Fibroblast of mammary gland (primary cell): ENCODE measurements at places on chromosomes 7 and 10.
A peak's percentile ranks its signal among the peaks of the same experiment; 100 is the strongest.

DNA sequence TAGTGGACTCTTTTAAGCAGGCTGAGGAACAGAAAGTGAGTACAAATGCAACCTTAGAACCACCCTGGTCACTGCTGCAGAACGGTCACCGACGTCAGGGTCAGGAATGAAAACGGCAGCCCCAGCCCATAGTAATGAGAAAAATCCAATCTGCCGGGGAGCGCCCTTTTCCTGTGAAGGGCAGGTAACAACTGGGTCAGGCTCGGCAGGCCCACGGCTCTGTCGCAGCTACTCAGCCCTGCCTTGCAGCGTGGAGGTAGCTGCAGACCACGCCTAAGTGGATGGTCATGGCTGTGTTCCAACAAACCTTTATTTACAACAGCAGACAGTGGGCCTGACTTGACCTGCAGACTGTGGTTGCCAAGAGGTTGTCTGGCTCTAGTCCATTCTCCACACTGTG lies 563.2 kb downstream of the DNAJB6 start:
- no peak for DNase-seq

DNA sequence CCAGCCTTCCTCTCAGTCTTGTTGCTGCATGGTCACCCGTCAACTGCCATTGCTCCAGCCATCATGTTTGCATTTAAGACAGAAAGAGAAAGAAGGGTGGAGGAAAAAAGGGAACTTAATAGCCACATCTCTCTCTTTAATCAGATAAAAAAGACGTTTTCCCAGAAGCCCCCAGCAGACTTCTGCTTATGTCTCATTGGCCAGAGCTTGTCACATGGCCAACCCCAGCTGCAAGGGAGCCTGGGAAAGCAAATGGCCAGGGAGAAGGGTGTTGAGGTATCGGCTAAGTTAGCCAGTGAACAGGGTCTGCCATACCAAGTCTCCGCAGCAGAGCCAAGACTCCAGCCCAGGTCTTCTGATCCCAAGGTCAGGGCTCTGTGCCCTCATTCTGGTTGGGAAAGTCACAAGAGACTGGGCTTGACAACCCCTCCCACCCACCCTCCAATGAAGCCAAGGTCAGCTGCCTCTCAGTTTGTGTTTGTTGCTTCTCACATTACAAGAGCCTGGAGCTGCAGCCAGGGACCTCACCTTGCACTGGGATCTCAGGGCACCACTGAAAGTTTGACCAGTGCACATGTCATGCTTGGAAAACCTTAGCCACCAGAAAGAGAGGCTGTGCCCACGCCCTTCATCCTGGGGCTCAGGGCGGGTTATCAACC lies 80.3 kb upstream of the LYZL2 start:
- no peak for DNase-seq

DNA sequence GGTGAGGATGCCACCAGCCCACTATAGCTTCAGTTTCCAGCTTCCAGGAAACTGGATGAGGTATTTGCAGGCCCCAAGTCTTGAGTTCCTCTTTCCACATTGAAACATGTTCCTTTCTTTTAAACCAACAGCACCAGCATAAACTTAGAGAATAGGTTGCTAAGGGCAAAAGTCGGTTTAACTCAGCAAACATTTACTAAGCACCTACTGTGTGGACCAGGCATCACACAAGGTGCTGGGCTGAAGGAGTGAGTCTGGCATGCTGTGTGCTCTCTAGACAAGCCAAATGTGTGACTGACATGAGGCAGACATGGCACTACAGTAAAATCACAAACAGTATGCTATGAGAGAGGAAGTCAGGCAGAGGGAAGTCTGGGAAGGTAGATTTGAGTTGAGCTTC lies 11.0 kb upstream of the RASSF4 start:
- DNase-seq: no peak

DNA sequence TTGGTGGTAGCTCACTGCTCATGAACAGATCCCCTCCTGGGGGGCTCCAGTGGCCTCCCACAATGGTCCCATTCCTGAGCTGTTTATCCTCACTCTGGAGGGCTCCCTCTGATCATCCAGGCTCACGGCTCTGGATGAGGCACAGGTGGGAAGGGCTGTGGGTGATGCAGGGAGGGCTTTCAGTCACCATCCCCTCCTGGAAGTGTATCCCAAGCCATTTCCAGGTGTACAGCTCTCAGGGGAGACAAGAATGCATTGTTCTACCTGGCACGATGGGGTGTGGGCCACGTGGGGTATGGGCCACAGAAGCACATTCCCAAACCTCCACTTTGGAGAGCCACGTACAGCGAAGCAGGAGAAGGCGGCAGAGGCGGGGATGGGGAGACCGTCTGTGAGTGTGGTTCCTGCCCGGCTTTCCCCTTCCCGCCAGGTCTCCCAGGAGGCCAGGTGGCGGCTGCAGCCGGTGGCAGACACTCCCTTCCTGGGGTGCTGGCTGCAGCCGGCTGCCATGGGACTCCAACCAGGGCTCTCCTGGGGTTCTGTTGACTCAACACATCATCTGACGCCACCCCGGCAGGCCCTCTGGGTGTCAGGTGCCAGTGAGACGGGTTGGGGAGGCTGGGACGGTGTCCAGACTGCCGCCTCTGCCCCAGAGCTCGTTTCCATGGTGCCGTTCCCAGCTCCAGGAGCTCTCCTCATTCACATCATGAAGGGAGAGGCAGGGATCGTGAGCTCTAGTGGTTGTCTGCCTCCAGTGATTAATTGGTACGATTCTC lies 169.7 kb upstream of the RHEB start:
- DNase-seq: no peak

- DNase-seq: peak; percentile 24
These were observed 58.5 kb downstream of the MICU1 start for GRCh38 chr10:72567421-72567820.

- DNase-seq: no peak
These were observed 36.1 kb upstream of the CUL1 start for GRCh38 chr7:148662646-148663045.

DNA sequence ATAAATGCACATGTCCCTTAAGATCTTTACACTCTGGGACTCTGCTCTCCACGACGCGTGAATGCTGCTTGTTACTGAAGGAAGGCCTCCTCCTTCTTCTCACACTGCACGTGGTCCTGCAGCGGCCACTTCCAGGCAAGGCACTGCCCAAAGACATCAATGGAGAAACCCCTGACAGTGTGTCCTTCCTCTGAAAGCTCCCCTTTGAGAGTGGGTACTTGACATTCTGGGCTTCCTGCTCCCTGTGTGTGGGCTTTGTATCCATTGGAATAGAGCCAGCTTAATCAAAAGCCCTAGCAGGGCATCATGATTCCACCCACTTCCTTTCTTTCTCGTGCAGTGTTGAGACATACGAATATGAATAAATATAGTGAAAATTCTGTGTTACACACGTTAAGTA lies 69.7 kb upstream of the STK17A start:
- DNase-seq: no peak

DNA sequence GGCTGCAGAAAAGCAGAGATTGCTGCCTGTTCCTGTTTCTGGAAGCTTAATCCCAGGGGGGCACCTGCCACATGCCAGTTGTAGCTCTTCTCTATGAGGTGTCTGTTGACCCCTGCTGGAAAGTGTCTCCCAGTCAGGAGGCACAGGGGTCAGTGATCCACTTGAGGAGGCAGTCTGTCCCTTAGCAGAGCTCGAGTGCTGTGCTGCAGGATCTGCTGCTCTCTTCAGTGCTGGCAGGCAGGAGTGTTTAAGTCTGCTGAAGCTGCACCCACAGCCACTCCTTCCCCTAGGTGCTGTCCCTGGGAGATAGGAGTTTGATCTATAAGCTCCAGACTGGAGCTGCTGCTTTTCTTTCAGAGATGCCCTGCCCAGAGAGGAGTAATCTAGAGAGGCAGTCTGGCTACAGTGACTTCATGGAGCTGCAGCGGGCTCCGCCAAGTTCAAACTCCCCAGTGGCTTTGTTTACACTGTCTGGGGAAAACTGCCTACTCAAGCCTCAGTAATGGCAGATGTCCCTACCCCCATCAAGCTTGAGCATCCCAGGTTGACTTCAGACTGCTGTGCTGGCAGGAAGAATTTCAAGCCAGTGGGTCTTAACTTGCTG lies 57.6 kb upstream of the CROT start:
- DNase-seq: no peak

DNA sequence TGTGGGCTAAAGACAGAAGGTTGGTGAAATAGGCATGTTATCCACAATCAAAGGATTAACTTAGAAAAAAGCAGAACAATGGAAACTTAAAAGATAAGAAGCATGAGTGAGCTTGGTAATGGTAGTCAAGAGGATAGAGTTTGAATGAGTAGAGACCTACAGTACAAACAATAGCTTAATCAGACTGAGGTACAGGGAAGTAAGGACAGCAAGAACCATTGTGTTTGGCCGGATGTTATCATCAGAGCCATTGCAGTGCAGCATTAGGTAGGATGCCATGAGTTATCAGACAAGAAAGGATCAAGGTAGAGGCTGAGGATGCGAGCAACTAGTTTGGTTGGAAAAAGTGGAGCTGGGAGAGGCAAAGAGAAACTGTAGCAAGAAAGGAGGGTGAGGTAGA lies 353.3 kb upstream of the VSTM2A start:
- no peak for DNase-seq

GRCh38 chr7:33423646-33424020 lies 294.3 kb downstream of the BBS9 start:
- peak; percentile 37 for DNase-seq

DNA sequence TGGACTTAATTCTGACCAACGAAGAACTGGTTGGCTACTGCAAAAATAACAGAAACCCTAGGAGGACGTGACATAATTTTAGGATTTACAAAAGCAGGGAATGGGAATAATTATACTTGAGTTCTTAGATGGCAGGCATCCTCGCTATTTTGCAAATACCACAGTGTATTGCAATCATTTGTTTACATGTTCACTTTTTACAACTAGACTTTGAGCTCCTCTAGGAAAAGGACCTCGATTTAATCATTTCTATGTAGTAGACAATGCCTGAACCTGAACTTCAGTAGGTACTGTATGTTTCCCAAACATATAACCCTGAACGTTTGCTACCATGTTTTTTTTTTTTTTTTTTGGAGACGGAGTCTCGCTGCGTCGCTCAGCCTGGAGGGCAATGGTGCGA lies 137.7 kb downstream of the CNOT4 start:
- DNase-seq: no peak

DNA sequence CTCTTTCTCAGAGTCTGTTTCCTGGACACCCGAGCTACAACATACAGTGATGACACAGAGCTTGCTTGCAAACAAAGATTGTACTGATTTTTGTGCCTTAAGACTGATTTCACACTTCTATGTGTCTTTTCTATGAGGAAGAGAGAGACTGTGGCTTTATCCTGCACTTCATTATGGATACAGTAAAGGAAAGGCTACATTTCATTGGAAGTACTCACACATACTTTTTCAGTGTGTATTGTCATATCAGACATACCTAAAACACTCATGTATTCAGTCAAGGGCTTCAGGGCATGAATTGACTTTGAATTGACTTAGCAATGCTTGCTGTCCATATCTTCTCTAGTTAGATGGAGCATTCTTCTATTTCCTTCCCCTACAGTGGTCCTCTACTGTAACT lies 135.5 kb upstream of the IMMP2L start:
- DNase-seq: no peak

DNA sequence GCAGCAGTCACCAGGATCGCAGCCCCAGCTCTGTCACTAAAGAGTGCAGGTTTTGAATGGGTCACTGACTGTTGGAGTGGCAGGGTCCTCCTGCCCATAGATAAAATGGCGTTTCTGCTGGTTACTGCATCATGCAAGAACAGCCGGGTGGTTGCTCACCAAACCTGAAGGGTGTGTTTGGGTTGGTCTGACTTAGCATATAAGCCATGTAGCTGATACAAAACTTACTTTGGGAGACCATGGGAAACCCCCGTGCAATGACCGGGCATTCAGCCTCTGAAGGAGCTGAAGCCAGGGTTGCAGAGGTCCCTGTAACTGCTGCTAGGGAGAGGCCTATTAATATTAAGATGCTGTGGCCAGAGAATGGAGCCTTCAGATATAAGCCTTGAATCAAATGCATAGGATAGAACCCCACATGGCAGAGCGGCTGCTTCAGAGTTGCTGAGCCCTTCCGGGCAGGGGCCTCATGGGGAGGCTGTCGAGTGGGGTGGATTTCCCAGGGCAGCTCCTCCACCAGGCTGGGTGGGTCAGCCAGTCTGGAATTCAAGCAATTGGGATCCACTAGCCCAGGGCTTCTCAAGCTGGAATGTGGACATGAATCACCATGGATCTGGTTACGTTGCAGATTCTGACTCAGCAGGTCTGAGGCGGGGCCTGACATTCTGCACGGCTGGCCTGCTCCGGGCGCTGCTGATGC lies 70.9 kb upstream of the CTBP2 start:
- peak; percentile 92 for DNase-seq

- no peak for DNase-seq
These were observed 7.7 kb downstream of the VWA2 start for GRCh38 chr10:114246679-114247305.

DNA sequence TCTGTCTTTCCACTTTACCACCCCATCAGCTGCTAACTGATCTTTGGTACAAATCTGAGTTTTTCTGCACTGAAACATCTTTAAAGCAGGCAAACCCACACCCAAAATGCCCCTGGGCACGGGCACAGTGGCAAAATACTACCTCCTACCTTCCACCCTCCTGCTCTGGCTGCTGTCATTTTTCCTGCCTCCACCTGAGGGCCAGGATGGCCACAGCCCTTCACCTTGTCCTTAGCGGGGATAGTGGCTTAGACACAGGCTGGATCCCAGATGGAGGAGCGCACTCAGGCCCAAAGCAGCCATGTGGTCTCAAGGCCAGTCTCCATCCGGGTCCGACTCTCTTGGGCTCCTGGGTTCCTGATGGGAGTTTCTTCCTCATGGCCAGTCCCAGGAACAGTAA lies 98.3 kb downstream of the HIF1AN start:
- no peak for DNase-seq

DNA sequence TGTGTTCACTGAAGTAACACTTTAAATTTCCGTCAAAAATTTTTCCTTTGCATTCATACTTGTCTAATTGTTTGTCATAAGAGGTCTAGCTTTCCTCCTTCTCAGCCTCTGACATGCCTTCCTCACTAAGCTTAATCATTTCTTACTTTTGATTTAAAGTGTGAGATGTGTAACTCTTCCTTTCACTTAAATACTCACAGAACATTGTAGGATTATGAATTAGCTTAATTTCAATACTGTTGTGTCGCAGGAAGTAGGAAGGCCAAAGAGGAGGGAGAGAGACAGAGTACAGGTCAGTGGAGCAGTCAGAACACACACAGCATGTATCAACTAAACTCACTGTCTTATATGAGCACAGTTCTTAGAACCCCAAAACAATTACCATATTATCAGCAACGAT lies 99.0 kb downstream of the SRPK2 start:
- DNase-seq: no peak
